ENCODE measurements at places on chromosomes 3 and 15.

DNA sequence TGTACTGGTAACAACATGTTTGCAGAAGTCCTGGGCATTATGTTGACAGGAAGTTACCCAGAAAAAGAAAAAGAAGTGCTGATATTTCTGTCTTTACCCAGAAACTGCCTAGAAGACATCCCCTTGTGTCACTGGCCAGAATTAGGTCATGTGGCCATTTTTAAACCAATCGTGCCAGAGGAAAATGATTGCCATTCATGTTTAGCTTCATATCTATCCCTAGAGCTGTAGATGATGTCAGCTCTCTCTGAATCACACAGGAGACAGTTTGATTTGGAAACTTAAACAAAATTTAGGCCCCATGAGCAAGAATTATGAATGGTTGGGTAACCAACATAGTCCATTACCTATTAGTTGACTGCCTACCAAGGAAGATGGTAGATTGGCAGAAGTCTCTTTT, 8.9 kb upstream of the PLOD2 start:
- DNase-seq: no peak

- DNase-seq: no peak
Measured at GRCh38 chr3:60250206-60250605, 1001.0 kb downstream of the FHIT start.

GRCh38 chr15:65525622-65526021, 4.6 kb upstream of the HACD3 start:
- DNase-seq: peak; percentile 35

GRCh38 chr3:37024092-37024491, 30.8 kb downstream of the MLH1 start:
- peak; percentile 20 for DNase-seq

- DNase-seq: no peak
Measured at GRCh38 chr3:105915524-105915923, 46.7 kb upstream of the CBLB start.

- DNase-seq: no peak
Measured at GRCh38 chr15:28904541-28905315, 19.0 kb downstream of the APBA2 start.

- no peak for DNase-seq
Measured at GRCh38 chr3:133211856-133212255, 173.7 kb downstream of the TMEM108 start.

GRCh38 chr3:37530047-37530697, 331.5 kb upstream of the CTDSPL start:
- no peak for DNase-seq

DNA sequence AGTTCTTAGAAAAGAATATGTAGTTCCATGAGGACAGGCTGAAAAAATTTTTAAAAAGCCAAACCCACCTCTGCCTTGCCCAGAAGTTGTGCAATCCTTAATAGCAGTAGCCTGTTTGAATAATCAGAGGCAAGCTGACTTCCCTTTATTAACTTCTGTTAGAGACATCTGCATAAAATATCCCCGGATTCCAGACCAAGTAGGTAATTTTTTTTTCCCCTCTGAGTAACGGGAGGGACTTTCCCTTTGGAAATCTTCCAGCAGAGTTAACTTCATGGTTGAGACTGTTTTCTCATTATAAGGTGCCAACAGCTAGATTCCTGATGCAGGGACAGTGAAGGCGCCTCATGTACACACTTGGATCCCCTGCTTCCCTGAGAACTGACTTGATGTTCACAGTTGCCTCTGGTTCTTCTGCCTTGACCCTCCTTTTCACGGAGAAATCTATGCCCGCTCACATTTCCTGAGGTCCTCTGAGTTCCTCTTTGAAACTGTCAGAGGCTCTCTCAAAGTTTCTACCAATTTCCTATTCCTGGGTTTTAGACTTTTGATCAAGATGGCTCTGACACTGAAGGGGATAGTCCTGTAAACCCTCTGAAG, 227.6 kb upstream of the BHLHE40 start:
- DNase-seq: peak; percentile 63

DNA sequence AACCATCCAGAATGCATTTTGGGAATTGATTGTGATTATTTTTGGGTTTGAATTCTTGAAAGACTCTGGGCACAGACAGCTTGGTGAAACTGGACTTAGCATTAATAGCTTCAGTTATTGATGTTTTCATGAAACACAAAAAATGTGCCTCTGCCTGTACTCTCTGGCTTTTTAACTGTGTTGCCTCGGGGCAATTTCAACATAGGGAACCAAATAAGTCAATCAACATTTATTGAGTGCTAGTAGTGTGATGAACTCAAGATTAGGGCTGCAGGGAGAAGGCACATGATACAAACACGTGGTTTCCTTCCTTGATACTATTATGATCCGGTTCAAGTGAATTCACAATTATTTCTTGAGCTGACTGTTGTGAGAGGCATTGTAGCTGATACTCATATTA, 50.8 kb downstream of the UNC13C start:
- DNase-seq: no peak

- no peak for DNase-seq
Measured at GRCh38 chr3:114850898-114851297, 296.2 kb downstream of the ZBTB20 start.

DNA sequence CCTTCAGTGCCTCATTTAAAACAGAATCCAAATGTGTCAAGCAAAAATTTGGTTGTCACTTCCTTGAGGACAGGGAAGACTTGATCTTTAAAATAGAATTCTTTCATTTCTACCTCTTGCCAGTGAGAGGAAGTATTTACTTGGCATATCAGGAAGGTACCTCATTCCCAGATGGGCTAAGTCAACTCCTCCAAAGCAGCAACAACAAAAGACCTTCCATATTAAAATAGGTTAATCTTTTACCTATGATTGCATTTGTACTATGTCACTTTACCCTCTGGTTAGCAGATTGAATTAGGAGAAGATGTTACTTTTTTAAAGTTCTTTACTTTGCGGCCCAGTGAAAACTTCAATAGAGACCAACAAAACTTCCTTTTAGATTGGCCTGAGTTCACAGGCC, 462.1 kb upstream of the ADAMTS9 start:
- no peak for DNase-seq

DNA sequence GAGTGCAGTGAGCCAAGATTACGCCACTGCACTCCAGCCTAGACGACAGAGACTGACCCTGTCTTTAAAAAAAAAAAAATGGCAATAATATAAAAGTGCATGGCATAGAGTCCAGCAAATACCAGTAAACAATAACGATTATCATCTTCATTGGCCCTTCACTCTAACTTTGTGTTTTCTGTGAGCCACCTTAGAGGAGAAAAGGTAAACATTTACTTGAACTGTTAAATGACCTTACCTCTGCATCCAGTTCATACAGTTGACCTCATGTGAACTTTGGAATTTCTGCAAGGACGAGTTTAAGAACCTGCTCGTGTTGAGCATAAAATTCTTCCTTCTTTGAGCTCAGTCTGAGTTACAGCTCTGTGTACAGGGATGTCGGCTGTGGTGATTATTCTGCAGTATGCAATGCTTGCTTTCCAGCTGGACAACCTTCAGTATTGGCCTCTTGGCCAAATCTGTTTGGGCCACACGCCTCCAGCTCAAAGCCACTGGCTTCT, 56.6 kb downstream of the RLBP1 start:
- no peak for DNase-seq

- no peak for DNase-seq
Measured at GRCh38 chr3:15728766-15729165, 69.0 kb downstream of the ANKRD28 start.

- DNase-seq: peak; percentile 98
Measured at GRCh38 chr3:9749645-9750555, at the start of gene OGG1. OGG1 (plus strand) TSS chr3:9749952; CDS start chr3:9750287, 335 bp downstream.

DNA sequence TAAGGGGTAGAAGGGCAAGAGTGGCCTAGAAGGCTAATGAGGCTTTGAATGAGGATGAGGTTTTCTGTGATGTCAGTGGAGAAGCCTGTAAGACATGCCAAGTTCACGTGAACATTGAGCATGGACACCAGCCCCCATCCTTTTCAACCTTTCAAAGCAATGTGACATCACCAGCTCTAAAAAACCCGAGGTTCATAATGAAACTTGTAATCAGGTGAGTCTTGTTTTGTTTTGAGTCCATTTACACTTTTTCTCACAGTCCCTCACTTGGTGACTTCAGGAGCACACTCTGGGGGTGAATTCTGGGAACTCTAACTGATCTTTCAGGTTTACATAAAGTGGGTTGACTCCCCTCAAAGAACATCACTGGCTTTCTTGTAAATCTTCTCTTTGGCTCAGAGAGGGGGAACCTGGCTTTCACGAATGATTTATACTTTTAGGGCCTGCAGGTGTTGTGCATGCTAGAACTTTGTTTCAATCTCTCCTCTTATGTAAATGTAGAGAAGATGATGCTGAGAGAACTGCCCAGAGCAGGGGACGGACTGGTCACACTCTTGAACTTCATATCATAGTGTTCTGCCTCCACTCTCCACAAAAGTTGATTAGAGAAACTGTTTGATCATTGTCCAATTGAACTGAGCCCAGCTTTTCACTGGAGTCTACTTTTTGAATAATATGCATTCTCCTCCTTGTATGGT, 224.7 kb upstream of the SATB1 start:
- no peak for DNase-seq

DNA sequence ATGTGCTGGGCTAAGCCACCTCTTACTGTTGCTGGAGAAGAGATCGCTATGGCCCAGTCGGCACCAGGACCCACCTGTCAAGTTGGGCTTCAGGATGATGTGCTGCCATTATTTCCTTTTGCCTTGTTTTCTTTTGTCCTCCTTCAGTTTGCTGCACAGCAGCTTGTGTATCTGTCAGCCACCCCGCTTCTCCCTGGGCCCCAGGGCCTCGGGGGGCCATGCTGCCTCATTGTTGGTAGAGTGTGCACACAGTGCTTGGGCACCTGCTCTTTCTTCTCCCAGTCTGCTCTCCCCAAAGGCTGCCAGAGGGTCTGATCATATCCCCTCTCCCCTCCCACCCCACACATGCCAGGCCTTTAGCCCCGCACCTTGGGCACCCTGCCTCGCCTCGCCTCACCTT, 185.5 kb upstream of the ATP10A start:
- DNase-seq: no peak

DNA sequence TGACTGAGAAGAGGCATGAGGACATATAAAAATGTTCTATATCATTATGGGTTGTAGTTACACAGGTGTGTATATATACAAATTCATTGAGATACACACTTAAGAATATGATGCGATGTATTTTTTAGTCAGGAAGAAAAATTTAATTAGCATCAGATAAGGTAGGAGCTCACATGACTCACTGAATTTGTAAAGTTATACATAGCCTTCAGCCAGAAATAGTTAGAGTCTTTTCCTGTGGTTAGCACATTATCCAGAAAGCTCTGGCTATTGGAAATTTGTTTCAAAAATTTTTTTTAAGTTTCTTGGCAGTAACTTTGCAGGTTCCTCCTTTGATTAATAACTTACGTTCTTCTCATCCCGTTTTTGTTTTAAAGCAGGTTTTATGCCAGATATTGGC, 88.6 kb downstream of the STT3B start:
- no peak for DNase-seq

DNA sequence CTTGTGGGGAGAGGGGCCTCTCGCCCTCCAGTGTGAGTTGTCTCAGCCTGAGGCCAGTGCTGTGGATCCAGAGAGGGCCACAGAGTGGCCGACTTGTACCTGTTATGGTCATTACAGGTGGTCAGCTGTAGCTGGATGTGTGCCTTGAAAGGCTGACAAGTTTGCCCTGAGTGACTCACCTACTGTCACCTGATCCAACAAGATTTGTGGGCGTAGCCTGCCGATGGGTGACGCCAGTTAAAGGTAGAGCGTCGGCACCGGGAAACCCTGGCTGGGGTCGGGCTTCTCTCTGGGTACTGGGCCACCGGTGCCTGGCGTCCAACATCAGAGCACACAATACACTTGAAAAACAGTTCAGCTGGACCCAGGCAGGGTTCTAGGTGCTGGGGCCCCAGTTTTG, 2.8 kb upstream of the ISG20 start:
- DNase-seq: no peak

DNA sequence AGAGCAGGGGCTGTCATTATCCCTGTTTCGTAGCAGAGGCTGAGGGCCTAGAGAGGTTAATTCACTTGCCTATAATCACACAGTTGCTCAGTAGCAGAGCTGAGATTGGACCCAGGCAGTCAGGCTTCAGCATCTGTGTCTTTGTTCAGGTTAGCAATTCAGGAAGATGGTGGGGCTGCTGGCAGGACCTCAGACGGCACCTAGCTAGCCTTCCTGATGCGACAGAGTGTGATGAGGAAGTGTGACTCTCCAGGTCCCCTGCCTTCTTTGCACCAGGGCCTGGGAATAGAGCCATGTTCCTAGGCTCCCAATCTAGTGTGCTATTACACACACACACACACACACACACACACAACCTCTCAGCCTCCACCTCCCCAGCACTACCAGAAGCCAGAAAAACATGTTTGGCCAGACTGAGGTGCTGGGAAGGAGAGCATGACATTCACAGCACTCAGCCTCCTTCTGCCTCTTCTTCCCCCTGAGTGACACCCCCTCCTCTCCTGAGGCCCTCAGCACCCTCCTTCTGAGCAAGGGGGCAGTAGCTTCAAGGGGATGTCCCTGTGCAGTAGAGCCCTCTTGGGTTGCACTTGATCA, 88.9 kb downstream of the TLE3 start:
- no peak for DNase-seq

GRCh38 chr15:70976851-70977250, 84.2 kb downstream of the LRRC49 start:
- DNase-seq: no peak

DNA sequence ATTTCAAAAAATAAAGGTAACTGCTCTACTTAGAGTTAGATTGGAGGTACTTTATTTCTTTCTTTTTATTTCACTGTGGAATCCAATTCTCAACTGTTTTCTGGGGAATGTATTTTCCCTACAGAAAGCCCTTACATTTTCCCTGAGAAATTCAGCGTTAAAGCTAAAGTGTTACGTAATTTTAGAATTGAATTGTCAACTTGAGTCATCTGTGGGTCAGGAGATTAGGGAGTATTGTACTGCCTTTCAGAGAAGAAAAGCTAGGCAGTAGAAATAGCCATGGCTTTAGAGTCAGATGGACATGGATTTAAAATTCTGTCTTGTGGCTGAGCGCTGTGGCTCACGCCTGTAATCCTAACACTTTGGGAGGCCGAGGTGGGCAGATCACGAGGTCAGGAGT, 728.6 kb downstream of the ROBO1 start:
- DNase-seq: no peak

- DNase-seq: no peak
Measured at GRCh38 chr3:100891033-100891432, 102.2 kb downstream of the ABI3BP start.

GRCh38 chr3:48372862-48373435, 930 bp downstream of the FBXW12 start:
- DNase-seq: no peak

GRCh38 chr15:51776952-51777569, 25.7 kb downstream of the TMOD2 start:
- peak; percentile 72 for DNase-seq

- no peak for DNase-seq
Measured at GRCh38 chr3:189512039-189512438, 119.2 kb upstream of the TP63 start.

- no peak for DNase-seq
Measured at GRCh38 chr3:9497821-9498565, 55.6 kb downstream of the LHFPL4 start.

- no peak for DNase-seq
Measured at GRCh38 chr15:58260725-58261267, 122.6 kb downstream of the AQP9 start.

Data from kidney capillary endothelial cell (primary cell).